ENCODE measurements at places on chromosomes 3 and 15.

DNA sequence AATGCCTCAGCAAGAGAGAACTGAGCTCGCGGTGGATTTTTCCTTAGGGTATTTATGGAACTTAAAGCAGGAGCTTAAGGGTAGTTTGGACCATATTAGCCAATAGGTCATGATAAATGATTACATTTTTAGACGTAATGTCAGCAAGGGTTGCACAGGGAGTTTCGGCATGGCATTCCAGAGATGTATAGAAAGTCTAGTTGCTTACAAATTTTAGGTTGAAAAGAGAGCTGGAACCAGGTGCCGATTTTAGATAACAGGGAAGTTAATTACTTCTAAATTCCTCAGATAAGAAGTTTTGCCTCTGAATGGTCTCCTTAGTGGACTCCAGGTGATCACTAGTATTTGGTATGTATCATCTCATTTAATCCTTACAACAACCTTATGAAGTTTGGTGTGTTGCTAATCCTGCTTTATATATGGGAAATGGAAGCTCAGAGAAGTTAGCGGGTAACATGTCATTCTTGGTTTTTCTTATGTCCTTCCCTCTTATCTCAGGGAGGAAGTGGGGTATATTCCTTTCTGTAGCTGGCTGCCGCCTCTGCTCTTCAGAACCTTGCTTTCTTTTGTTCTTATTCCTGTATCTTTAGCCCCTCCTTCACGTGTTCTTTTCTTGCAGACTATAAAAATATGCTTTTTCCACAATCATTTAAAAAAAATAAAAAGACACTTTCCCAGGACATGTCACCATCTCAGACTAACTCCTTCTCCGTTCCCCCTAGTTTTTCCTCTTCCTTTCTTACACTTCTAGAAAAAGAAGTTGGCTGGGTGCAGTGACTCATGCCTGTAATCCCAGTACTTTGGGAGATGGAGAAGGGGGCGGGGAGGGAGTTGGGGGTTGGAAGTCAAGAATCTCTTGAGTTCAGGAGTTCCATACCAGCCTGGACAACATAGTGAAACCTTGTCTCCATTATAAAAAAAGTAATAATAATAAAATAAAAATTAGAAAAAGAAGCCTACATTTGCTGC is 25.7 kb downstream of the IQGAP1 start:
- no peak for DNase-seq

DNA sequence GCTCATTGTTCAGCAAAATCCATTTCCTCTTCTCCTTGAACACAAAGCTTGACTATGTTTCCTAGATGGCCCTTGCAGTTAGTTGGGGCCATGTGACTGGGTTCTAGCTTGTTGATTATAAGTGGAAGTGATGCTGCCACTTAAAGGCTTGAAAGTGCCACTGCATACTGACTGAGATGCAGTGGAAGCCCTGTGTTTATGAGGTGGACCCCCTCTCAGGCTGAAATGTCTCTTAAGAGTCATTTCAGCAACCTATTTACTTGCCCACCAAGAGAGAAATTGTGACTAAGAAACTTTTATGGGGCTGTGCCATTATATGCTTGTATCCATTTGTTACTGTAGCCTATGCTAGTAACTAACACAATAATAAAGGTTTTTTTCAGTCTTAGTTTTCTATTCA is 8.4 kb upstream of the ANP32A start:
- DNase-seq: no peak

- DNase-seq: no peak
Observed at GRCh38 chr3:62103531-62103930, 269.8 kb downstream of the FEZF2 start.

DNA sequence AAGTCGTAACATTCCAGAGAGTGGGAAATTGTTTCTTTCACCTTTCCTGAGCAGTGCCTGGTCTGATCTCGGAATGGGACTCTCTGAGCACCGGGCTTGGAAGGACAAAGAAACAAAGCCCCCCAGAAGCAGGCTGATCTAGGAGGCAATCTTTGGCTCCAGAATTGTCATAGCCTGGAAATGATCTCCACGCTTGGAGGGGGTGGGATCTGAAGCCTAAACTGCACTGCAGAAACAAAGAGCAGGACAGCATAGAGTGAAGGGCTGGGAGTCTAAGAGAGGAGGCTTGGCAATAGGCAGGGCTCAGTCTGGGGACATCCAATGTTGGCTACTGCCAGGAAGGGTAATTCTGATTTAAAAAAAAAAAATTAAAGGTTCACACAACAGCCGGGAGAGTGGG is 1.9 kb downstream of the CRABP1 start:
- no peak for DNase-seq

DNA sequence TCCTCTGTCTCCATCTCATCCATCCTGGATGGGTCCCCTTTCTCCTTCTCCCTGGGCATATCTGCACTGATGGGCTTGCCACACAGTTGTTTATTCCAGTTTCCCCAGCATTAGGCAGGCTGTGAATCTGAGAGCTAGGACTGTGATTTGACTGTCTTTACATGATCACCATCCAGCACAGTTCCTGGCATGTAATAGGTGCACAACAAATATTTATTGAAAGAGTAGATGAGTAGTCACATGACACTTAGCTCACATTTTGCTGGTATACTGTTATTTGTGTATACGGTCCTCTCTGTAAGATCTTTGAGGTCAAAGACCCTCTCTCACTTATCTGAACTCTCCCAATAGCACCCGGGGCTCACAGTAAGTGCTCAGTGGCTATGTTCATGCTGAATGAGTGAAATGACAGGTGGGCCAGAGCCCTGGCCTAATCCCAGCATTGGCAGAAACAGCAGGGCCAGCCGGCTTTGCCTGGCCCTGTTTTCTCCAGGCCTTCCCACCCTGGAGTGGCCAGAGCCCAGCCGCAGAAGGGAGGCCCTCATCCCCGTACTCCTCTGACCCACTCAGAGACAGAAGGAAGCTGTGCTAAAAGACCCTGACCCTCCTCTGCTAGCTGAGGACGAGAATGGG is 16.2 kb upstream of the BAHD1 start:
- DNase-seq: no peak

DNA sequence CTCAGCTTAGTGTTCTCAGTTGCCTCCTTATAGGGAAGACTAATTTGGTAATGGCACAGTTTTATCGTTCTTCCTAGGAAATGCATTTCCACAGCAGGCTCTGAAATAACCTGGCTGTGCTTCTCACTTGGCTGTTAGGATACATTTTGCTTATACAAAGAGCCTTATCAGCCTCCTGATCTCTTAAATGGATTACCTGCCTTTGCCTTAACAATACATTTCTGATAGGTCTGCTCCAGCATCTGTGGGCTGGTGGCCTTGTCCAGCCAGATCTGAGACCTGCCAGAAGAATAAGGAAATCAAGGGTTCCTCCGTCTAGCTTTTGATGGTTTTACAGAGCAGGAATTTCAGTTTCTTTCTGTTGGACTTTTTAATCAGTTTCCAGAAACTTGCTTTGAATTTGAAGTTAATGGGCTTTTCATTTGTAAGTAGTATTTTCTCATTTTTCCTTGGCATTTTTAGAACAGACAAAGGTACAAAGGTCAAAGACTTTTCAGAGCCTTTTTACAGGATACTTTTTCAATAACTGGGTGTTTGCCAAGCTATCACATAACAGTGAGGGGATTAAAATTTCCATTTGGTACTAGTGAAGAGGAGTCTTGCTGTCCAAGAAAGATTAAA is 116.3 kb downstream of the AKAP13 start:
- DNase-seq: no peak

GRCh38 chr3:116749388-116749787 is 39.8 kb downstream of the TUSC7 start:
- no peak for DNase-seq

GRCh38 chr3:71195492-71195891 is 388.0 kb downstream of the FOXP1 start:
- no peak for DNase-seq

DNA sequence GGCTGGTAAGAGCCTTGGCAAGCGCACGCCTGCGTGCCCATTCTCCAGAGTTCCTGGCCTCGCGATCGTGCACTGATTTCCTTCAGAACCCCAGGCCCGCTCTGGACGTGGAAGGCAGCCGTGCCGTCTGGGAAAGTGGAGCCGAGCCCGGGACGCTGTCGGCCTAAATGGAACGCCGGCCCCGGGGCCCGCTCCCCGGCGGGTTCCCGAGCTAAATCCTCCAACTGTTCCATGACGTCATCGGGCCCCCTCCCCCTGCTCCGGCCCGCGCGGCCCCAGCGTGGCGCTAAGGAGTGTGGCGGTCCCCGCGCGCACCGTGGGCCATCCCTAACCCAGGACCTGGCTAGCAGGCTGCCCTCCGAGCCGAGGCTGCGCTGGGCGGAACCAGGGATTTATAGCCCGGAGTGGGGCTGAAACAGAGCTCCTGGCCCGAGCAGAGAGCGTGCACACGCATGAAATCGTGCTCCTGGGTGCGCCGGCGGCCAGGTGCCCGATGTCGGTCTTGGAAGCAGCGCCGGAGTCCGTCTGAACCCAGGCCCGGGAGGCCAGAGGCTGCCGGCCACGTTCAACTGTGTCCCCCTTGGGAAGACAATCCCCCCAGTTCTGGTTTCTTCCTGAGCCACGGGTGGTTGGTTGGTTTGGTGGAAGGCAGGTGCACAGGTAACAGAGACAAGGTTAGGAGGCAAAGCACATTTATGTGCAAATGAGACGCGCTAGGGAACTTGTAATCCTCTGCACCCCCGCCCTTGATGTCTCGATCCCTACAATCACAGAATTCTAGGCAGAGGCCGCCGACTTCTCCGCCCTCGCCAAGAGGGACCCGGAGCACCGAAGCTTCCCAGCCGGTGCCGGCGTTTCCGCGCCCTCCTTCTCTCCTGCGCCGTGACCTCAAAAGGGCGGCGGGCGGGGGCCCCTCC is 84.9 kb upstream of the ETV5 start:
- no peak for DNase-seq

DNA sequence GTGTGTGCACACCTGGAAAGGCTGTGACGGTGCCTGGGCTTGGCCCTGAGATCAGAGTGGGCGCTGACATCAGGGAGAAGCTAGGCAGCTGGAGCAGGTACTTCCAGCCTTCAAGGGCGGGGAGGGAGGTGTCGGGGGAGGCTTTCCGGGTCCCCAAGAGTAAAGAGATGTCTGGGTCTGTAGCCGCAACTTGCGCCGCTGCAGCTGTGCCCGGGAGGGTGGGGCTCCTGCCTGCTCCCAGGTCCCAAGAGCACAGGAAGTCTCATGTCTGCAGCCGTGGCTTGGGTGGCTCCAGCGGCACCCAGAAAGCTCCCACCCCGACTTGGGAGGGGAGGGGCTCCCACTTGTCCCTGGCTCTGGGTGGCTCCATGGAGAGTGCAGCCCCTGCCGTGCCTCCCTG is 103.2 kb upstream of the BNIP2 start:
- no peak for DNase-seq

GRCh38 chr3:100060685-100061484 is 53.4 kb downstream of the FILIP1L start:
- no peak for DNase-seq
